ENCODE measurements at places on chromosomes 1 and 21.

- no peak for DNase-seq
These were observed 51.9 kb downstream of the DISP3 start for GRCh38 chr1:11530731-11531311.

DNA sequence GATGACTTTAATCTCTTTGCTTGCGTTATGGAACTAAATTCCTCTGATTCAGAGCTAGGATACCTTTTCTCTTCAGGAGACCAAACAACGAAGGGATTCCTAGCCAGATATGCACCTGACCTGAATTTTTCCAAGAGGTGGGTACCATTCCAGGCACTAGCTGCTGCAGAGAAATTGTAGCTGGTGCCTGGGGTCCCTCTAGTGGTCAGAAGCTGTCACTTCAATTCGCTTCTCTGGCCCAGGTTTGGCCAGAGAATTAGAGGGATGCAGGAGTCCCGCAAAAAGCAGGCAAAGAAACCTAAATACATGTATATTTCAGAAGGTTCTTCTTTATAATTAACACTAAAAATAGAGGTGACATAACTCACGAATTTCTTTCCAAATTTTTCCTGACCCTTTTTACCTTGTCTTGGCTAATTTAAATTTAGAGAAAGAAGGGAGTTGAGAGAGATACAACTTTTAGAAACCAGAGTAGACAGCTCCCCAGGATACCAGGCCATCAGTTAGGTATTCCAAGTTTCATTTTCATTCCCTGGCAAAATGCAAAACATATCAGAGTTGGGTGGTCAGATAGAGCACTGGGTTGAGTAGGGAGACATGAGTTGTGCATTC is 9.6 kb downstream of the ACKR1 start:
- peak; percentile 10 for DNase-seq

DNA sequence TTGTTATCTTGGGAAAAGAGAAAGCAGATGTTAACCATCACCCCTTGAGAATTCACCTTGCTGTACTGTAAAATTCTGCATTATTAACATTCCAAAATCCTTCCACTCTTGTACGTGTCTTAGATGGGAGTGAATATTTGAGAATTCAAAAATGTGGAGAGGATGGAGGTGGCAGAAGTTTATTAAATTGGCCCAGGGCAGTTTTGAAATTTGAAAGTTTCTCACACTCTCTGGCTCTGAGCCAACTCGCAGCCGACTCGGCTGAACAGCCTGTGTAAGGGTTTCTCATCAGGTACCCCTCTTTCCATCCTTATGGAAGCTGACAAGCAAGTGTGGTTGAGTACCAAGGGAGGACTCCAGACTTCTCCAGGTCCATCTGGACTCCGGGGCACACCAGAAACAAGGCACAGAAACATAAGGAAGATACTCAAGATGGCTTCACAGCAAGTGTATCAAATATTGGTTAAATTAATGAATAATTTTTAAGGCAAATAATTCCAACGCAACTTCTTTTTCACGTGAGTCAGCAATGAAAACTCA is 45.1 kb downstream of the RRAGC start:
- no peak for DNase-seq

DNA sequence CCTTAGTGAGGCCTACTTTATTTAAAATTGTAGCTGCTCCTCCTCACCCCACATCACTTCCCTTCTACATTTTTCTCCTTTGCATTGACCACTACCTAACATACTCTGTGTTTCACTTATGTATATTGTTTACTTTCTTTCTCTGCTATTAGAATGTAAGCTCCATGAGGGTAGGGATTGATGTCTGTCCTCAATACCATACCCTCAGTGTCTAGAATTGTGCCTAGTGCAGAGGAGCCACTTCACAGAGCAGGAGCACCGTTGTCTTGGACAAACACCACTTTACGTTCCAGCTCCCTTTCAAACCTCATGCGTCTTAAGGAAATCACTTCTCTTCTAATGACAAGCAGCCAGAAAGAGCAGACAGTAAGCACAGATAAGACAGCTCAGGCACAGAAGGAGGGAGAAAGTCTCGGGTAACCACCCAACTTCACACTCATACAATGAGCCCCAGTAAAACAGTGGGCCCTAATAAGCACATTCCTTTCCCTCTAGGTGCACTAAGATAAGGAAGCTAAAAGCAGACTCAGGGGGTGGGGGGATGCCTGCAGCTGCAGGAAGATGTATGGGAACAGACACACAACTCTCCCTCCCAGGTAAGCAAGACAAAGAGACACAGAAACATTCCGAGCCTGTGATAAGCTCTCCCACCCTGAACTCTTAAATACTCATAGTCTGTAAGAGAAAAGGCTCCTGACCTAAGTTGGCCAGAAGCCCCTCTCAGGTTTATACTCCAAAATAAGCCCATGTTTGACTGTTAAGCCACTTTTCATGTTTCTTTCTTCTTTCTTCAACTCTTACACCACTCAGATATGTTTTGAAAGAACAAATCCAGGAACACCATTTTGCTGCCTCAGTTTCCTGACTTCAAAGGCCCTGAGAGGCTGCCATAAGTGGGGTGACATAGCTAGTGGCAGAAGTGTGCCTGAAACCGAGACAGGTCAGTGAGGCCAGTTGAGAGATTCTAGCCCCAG is 7.1 kb upstream of the PLEKHM2 start:
- DNase-seq = no peak

GRCh38 chr1:94562519-94563260 is 21.1 kb upstream of the F3 start:
- no peak for DNase-seq

DNA sequence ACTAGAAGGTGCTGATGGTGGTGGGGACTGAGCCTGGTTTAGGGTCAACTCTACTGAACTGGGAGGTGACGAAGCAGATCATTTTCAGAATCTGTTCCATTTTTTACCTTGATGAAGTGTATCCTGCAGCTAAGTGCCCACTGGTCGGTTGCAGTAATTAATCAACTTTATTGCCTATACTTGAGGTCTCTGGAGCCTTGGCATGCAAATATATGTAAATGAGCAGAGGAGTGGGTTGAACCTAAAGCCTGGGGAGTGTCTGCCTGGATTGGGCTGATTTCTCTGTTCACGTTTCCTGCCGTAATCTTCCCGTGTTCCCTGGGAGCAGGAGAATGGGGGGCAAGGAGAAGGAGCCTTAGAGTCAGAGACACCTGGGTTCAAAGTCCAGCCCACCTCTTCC is 286.8 kb downstream of the PTPRU start:
- DNase-seq = no peak

DNA sequence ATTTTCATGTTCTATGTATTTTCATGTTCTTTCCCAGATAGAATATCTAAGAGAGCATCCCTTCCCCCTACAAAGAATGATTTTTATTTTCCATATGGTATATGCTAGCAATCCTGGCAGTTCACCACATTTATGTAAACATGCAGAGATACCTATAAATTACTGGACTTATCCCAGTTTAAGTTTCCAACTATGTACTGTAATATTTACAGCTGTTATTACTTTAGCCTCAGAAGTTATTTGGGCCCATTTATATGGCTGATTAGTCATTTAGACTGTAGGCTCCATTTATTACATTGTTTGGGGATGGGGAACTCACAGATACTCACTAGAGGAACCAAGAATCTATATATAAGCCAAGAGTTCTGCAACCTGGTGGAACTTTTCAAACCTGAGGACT is 84.8 kb upstream of the WARS2 start:
- DNase-seq = no peak

- no peak for DNase-seq
These were observed 66.9 kb upstream of the PRDX6 start for GRCh38 chr1:173410133-173410793.

DNA sequence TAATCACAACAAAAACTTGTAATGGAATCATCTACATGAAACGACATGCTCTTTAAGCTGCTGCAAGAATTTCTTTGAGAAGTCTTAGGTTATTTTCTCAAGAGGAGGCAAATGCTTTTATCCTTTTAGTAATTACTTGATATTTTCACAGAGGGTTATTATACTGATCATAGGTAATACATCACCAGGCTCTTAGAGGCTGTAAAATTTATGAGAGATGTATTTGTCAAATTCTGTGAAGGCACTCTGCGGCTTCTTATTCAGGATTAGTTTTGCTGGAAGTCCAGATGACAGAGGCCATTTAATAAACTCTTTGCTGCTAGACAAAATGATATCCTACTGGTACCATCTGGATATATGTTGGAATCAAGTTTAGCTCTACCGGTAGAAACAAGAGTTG is 624.3 kb upstream of the BRINP3 start:
- no peak for DNase-seq

GRCh38 chr1:158017800-158018595 is 24.6 kb downstream of the KIRREL1 start:
- DNase-seq = no peak

DNA sequence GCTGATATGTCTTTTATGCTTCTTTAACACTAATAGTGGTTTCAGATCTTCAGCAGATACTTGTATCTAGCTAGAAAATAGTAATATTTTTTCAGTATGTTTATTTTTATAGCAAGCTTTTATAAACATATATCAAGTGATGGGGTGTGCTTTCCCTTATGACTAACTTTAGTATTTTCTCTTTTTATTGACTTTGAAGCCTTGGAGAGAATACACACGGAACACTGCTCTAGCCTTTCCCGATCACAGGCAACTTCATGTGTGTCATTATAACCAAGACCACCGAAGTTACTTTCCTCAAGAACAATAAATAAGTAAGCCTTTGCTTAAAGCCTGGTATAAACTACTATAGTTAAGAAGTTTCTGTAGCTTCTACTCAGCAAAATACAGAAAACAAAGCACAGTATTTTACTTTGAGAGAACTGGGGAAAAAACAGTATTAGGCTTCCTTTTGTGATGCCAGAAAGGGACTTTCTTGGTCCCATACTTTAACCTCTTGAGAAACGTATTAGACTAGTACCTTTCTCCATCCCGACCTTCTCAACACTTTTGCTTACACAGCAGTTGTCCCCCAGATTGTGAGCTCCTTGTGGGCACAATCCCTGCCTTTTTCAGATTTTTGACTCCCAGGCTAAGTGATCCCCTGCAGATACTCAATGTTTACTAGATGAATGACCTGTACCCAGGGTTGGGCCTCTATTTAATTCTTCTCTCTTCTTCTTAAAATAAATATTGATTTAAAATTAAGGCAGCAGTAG is 3.3 kb downstream of the ADSS2 start:
- no peak for DNase-seq

- no peak for DNase-seq
These were observed 259.0 kb downstream of the FOXD2 start for GRCh38 chr1:47696737-47697441.

DNA sequence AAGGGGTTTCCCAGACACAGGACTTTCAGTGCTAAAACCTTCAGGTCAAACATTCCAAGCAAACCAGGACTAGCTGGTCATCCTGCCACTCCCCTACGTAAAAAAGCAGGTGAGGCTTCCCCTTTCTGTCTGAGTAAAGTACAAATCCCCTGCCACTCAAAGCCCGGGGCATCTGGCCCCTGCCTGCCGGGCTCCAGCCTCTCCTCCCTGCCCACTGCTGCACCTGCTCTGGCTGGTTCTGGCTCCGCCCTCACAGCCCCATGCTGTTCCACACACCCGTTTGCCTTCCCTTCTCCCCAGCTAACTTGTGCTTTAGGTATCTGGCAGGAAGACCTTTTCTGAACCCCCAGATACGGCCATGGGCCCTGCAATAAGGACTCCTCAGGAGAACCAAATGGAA is 23.3 kb upstream of the S100A7 start:
- DNase-seq = no peak

DNA sequence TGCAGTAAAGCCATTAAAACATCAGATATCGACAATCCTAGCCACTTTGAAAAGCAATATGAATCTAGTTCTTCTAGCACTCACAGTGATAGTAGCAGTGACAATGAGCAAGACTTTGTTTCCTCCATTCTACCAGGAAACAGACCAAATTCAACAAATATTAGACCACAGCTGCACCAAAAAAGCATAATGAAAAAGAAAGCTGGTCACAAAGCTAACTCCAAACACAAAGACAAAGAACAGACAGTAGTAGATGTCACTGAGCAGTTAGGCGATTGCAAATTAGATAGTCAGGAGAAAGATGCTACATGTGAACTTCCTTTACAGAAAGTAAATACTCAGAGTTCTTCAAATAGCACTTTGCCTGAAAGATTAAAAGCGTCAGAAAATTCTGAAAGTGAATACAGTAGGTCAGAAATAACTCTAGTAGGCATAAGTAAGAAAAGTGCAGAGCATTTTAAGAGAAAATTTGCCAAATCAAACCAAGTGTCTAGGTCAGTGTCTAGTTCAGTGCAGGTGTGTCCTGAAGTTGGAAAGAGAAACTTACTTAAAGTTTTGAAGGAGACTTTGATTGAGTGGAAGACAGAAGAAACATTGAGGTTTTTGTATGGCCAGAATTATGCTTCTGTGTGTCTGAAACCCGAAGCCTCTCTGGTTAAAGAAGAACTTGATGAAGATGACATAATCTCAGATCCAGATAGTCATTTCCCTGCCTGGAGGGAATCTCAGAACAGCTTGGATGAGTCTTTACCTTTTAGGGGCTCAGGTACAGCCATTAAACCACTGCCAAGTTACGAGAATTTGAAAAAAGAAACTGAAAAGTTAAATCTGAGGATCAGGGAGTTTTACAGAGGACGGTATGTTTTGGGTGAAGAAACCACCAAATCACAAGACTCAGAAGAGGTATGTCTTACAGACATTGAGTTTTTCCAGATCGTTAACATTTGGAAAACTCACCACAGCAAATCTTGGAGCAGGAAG is 24.9 kb downstream of the RPAP2 start:
- DNase-seq = no peak

DNA sequence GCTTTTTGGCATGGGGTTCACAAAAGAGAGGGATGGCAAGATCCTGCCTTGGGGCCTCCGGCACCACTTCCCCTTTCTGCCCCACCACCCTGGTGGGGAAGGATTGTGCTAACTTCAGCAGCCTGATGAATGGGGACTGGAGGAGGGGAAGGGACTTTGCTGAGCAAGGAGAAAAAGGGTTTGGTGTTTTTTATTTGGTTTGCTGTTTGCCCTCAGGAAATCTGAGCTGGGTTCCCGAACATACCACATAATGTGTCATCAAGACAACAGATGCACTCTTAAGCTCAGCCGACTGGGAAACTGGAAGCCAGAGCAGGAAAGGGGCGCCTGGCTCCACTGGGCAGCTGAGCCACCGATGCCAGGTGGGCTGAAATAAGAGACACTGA is 19.8 kb downstream of the OLFML2B start:
- DNase-seq = no peak
